ENCODE measurements at places on chromosomes 11 and 22. TPM values are rescaled to one million over a fixed set of nuclear protein-coding genes. Genes with fewer than 3 reads are reported as not detected.

DNA sequence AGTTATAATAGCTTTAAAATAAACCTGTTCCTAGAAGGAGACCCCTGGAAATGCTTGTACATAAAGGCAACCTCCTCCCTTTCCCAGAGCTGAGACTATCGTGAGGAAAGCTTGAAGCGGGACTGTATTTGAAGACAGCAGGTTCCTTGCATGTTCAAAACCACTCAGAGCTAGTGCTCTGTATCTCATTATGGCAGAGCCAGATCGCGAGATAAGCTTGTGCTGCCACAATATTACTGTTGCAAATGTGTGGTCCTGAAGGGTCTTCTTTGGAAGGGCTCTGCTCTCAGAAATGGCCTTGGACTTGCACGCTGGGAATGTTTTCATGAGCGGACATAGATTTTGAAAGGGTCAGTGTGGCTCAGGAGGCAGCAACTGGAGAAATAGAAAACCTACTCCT, 168.2 kb downstream of the KIRREL3 start:
- no peak for DNase-seq

GRCh38 chr11:28337701-28338100, 229.5 kb downstream of the METTL15 start:
- DNase-seq: no peak

- DNase-seq: no peak
Measured at GRCh38 chr11:93775289-93775688, 8.8 kb upstream of the MED17 start.

GRCh38 chr22:50530877-50531545, 1.2 kb upstream of the TYMP start:
- DNase-seq: peak; percentile 86

- DNase-seq: no peak
Measured at GRCh38 chr11:47187723-47188122, 1.5 kb upstream of the PACSIN3 start.

- no peak for DNase-seq
Measured at GRCh38 chr11:60658409-60658808, 41.0 kb upstream of the MS4A8 start.

GRCh38 chr11:128549256-128549944, 38.0 kb downstream of the ETS1 start:
- DNase-seq: no peak

- no peak for DNase-seq
Measured at GRCh38 chr11:11691296-11692151, 69.7 kb upstream of the GALNT18 start.

- DNase-seq: no peak
Measured at GRCh38 chr11:33923626-33924025, 31.8 kb upstream of the LMO2 start.

GRCh38 chr11:12112750-12113149, 2.4 kb downstream of the MICAL2 start:
- DNase-seq: no peak

DNA sequence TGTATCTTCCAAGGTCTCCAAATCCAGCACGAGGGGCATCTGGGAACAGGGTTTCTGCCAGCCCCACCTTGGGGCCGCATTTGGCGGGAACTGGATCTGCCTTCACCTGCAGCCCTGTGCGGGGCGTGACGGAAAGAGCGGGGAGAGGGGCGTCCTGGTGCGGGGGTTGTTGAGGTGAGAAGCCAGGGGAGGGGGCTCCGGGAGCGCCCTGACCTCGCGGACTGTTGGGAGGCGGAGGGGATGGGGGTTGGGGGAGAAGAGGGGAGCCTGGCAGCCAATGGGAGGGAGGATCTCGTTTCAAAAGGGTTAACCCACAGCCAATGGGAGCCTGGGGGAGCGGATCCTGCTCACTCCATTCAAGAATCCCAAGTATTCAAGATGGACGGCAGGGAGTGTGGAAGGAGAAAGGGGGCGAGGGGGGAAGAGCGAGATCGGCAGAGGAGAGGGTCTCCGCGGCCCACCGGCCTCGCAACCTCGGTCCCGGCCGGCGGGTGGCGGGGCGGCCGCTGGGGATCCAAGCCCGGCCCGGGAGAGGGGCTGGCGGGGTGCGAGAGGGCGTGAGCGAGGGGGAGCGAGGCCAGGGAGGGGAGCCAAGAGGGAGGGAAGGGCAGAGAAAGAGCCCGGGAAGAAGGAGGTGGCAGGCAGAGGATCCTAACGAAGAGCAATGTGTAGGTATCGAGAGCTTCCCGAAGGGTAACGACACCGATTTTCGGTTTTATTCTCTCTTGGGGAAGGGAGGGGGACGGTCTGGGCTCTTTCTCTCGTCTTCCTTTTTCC, 11.5 kb downstream of the YPEL4 start:
- peak; percentile 89 for DNase-seq

DNA sequence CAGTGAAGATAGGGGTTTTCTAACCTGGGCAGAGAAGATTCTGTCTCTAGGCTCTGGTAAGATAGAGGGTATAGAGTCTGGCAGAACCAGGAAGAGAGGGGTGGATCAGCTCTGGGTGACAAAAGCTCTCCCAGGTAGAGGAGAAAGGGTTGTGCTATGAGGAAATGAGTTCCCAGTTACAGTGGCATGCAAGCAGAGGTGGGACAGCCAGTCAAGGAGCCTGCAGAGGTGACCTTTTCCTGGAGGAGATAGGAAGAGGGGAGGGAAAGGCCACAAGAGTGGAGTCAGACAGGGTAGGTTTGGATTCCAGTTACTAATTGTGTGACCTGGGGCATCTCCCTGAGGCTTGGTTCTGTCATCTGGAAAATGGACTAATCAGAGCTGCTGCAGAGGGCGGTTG, 3.4 kb upstream of the CAPN5 start:
- no peak for DNase-seq

- DNase-seq: no peak
Measured at GRCh38 chr11:71185411-71185810, 67.0 kb downstream of the SHANK2 start.

- DNase-seq: peak; percentile 81
Measured at GRCh38 chr11:94731880-94732601, 36.1 kb upstream of the AMOTL1 start.

DNA sequence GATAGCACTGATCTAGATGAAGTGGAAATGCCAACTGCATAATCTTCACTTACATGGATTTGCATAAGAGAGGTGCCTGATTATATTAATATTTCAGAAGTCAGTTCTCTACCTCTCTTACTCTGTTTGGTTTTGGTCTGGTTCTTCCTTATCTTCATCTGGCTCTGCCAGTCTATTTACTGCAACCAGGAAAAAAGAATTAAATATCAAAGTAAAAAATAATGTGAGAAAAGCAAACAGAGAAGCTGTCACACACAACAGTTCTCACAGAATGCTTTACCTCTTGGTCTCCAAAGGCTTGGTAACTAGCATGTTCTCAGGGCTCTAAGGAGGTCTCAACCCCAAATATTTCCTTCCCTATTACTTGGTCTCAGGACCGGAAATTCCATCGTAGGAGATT, 6.7 kb downstream of the VSIG10L2 start:
- no peak for DNase-seq

DNA sequence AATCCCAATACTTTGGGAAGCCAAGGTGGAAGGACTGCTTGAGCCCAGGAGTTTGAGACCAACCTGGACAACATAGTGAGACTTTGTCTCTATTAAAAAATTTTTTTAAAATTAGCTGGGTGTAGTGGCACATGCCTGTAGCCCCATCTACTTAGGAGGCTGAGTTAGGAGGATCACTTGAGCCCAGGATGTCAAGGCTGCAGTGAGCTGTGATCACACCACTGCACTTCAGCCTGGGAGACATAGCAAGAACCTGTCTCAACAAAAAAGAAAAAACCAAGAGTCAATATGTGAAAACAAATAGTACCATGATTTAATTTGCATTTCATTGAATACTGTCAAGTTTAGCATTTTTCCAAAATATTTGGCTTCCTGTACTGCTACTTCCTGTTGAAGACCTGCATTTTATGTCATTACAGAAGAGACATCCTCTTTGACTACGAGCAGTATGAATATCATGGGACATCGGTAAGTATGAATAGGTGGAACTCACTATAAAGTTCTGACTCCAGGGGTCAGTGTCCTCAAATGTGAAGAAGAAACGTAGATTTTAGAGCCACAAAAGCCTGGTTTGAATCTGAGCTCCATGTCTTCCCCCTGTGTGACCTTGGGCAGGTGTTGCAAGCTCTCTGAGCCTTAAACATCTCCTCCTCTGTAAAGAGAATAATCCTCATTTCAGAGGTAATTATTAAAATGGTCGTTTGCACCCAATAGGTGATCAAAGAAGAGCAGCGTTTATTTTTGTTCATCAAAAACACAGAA, 16.0 kb downstream of the CDC45 start:
- no peak for DNase-seq

DNA sequence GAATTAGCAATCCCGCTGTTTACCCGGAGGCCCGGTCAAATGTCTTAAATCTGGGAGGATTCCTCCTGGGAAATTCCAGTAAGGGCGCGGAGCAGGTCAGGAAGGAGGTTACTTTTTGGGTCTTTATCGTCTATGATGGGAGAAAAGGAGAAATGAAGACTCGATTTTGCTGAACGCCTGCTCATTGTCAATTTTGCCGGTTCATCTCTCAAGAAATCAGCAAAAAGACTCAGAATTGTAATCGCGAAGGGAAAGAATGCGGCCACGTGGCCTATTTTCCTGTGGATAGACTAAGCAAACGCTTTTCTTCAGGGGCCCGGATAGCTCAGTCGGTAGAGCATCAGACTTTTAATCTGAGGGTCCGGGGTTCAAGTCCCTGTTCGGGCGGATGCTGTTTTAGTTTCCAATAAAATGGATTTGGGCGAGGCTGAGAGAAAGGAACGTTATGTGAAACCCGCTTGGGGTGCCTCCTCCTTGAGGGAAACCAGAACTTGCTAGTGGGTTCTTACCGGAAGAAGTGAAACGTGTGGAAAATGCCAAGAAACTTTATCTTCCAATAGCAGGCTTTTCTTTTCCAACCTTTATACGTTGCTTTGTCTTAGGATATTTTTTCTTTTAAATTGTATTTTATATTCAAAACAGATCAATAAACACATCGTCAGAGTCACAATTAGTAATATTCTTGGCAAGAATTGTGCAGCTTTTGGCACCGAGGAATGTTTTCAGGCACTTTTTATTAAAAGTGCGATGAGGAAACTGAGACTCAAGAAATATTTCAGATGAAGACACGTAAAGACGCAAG, 45.0 kb downstream of the OR4D9 start:
- DNase-seq: peak; percentile 78

DNA sequence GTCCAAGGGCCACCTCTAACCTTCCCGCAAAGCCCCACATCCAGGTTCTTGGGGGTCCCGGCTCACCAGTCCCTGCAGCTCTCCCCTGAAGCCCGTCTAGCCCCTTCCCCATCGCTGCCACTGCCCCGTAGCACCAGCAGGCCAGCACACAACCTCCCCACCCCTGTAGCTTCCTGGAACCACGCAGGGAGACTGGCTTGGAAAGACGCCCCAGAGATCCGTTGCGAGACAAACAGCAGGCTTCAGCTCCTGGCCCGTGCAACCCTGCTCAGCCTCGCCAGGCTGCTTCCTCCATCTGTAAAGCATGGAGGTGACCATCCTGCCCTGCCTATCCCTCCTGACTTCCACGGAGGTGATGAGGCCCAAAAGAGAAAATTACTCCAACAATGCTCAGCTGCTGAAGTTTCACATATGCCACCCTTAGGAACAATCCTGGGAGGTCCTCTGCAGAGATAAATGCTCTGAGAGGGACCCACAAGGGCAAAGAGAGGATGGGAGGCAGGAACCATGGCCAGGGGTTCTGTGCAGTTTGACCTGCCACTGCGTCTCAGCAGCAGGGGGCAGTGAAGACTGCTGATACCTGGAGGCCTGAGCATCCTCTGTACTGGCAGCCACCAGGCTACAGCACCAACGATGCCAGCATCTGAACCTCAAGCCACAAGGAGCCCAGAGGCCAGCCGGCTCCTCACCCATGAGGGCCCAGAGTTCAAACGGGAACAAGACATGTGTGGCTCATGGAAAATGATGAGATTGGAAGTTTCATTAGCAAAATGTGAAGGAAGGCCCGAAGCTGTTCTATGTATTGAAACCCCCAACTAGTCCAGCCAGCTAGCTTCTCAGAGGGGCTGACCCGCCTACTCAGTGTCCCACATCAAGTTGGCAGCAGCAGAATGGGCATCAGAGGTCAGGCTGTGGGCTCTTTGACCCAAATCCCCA, 16.1 kb downstream of the DGCR2 start:
- DNase-seq: no peak

- no peak for DNase-seq
Measured at GRCh38 chr22:39146256-39147101, 6.0 kb downstream of the CBX7 start.

DNA sequence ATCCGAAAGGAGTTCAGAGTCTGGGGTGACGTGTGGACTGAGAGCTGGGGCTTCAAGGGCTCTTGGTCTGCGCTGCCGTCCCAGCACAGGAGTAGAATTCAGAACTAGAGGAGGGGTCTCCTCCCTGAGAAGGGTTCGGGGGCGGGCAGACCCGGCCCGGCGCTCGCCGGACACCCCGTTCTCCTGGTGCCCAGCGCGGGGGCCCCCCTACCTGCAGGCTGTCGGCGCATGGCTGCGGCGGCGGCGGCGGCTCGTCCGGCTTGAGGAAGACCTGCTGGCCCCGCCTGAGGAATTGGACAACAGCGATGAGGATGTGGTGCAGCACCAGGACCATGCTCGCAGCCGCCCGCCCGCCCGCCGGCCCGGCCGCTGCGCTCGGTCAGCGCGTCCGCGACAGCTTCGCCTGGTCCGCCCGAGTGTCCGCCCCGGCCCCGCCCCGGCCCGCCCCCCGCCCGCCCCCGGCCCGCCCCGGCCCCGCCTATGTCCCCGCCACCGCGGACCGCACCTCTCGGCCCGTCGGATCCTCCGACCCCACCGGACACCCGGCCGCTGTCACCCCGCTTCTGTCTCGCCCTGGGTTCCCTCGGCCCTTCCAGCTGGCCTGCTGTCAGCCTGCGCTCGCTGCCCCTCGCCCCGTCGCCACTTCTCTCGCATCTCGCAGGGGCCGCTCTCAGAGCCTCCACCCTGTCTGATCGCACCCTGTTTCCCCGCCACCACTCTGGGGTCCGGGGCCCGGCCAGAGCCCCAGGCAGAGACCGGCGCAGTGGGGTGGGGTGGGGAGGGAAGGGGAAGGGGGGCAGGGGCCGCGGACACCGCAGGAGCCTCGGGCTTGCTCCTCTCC, 32.0 kb downstream of the PDE2A start:
- DNase-seq: peak; percentile 25

- no peak for DNase-seq
Measured at GRCh38 chr11:103888541-103888951, 147.9 kb upstream of the DDI1 start.

The CBX7 gene
- total RNA-seq: 13.6 TPM

The LARGE2 gene
- not detected for total RNA-seq

The RPS3 gene
- total RNA-seq: 2,205 TPM

The CRACR2B gene
- not detected for total RNA-seq

The APOA4 gene
- total RNA-seq: not detected

The RAG1 gene
- 0.10 TPM for total RNA-seq

The NCR3LG1 gene
- total RNA-seq: 0.17 TPM
